ENCODE measurements at places on chromosomes 1 and 21.

DNA sequence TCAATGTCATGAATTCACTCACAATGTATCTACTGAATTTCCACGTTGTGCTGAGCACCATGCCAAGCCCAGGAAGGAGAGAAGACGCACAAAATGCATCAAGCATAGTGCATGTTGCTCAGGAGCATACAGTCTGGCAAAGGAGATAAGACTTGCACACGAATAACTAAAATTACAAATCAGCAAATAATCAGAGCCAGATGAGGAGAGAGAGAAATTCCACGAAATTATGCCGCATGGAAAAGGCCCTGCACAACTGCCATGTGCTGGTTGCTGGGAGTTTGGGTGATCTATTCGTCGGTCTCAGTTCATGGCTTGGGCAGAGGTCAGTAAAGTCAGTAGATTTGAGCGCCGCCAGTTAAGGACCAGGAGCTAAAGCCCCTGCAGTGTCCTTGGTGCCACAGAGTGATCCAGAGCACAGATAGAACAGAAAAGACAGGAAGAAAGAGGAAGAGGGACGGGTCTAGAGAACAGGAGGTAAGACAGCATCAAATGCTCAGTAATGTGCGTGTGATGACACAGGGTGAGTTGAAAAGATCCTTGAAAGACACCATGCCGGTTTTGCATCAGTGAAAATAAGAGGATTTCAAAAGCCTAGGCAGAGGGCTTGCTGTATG lies 55.1 kb upstream of the ZNF281 start:
- no peak for DNase-seq

GRCh38 chr1:107941123-107941522 lies 23.9 kb downstream of the VAV3 start:
- no peak for DNase-seq

- DNase-seq = no peak
Observed at GRCh38 chr1:197526736-197527371, 248.4 kb downstream of the DENND1B start.

DNA sequence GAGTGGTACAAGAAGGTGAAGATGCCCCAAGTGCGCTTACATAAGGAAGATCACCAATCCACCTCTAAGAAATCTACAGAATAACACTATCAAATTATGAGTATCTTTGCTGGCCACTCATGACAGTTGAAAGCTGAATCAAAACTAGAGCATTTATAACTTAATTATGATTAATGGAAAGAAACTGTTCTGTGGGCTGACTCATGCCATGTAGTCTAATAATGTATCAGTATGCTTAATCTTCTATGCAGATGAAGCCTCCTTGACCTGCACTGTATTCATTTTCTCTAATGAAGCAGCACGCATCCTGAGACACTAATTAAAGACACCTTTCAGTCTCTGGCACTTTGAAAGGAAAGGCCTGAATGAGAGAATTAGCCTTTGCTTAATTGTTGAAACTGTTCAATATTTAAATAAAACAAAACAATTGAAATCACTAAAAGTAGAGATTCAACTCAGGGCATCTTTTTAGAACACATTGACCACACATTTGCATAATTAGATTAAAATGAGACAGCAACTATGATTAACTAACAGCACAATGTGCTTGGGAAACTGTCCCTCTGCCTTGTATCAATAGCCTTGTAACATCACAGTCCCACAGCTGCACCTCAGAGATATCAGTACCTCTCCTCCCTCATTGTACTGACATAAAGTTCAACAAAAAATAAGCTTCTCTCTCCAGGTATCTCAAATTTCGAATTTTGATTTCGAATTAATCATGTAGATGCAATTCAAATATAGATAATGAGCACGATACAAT lies 105.6 kb downstream of the NTPCR start:
- no peak for DNase-seq

DNA sequence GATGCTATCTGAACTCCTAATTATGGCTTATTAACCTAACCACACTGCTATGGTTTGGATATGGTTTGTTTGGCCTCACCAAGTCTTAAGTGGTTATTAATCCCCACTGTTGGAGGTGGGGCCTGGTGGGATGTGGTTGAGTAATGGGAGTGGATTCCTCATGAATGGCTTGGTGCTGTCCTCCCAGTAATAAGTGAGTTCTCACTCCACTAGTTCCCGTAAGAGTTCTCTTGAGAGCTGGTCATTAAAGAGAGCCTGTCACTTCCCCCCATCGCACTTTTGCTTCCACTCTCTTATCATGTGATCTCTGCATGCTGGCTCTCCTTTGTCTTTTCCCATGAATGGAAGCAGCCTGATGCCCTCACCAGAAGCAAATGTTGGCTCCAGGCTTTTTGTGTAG lies 328.8 kb downstream of the PLA2G4A start:
- DNase-seq = no peak

DNA sequence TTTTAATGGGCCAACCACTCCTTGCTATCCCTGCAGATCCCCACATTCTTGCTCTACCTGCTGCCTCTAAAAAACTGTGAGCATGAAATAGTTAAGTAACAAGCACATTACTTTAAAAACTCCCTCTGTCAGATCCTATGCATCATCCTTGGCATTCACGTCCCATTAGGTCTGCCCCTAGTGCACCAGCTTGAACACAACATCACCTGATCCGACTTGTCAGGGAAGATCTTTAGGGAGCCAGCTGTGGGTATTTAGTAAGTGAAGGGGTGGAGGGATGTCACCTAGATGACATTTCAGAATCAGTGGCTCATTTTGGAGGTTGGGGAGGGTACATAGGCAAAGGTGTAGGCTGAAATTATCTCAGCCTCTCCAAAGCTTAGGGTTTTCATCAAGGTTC lies 33.5 kb downstream of the RXRG start:
- no peak for DNase-seq

GRCh38 chr1:184590163-184590750 lies 164.4 kb downstream of the EDEM3 start:
- no peak for DNase-seq

DNA sequence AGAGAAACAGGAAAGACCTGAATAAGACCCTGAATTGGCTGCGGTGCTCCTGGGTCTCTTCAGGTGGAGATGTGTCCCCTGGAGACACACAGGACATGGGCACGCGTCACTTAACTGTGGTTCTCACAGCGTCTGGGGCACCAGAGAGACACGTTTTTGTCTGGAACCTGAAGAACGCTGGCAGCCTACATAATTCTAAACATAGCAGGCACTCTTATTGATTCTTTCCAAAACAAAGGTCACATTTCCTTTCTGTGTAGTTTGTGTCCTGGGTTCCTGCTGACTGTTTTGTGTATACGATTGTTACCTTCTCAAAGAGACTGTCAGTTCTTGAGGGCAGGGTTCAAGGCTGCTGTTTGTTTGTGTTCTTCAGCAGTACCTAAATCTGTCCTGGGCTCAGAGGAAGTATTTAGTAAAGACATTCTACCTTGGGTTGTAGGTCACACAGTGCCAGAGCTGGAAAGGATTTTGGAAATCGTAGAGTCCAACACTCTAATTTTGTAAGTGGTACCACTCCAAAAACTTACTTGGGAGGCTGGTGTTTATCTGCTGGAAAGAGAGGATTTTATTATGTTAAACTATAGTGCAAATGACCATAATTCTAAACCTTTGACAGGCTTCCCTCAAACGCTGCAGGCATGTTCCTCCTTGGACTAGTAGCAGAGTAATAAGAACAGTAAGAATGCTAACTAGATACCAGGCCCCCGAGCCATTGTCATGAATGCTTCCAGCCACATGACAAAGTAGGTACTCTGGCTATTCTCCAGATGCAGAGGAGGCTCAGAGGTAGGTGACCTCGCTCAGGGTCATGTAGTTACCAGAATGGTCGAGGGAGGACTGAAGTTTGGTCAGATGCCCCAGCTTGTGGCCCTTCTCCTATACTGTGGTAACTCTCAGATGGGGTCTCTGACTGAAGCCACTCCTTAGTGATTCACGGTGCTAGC lies 164.3 kb downstream of the DHRS3 start:
- no peak for DNase-seq

DNA sequence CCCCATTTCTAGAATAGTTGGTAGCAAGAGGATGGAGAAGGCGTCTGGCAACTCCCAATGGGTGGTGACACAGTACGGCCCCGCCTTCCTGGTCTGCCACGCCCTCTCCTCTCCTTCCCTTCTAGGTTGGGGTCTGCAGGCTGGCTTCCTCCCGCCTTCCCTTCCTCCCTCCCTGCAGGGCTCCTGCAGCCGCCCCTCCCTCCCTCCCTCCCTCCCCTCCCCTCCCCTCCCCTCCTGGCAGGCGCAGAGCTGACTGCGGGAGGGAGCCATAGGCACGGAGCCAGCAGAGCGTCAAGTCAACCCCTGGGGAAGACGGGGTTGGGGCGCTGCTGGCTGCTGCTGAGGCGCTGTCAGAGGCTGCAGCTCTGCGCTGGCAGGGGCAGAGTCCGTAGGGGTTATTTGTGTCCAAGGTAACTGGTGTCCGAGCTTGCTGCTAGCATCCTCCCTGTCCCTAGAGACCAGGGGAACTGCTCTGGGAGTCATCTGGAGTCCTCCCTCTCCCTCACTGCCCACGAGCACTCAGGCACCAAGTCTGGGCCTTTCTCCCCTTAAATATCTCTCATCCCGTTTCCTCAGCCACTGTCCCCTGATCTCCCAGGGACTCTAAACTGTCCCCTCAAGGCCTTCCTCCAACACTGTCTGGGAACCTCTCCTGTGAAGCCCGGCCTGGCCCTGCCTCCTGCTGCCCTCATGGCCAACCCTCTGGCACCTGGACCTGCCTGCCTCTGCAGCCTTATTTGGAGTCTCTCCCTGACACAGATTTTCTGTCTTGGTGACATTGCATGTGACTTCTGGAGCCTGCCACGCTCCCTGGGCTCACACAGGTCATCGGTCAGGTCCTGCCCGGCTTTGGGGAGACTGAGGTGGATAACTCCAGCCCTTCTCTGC lies 57.4 kb upstream of the ACOT11 start:
- no peak for DNase-seq

- DNase-seq = no peak
Observed at GRCh38 chr1:94069919-94070285, 51.0 kb downstream of the ABCA4 start.

DNA sequence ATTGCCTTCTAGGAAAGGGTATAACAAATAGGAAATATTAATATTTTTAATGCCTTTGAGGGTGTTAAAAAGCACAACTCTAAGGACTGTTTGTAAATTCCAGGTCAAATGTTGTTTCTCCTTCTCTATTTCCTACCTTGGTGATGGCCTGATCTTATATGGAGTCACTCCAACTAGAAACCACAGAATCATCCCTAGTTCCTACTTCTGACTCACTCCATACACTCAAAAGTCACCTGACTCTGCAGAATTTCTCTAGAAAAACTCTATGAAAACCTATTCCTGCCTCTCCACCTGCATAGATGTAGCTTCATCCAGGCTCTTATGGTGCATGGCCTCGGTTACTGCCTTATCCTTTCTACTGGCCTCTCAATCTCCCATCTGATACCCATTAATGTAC lies 14.5 kb downstream of the RGS4 start:
- DNase-seq = peak; percentile 19

DNA sequence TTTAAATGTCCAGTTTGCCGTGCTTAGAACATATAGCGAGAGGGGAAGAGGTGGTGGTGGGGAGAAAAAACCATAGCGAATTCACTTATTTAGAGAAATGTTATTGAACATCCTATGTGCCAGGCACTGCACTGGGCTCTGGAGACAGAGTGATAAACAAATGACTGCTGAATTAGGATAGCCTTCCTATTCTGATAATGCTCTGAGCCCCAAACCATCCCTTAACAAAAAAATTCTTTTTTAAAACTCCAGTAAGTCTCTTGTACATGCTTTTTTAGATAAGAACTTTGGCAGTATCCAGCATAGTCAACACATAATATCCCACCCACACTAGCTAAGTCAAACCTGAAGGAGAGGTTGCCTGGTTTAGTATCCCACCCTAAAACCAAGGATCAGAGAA lies 8.5 kb downstream of the SZT2 start:
- DNase-seq = no peak

DNA sequence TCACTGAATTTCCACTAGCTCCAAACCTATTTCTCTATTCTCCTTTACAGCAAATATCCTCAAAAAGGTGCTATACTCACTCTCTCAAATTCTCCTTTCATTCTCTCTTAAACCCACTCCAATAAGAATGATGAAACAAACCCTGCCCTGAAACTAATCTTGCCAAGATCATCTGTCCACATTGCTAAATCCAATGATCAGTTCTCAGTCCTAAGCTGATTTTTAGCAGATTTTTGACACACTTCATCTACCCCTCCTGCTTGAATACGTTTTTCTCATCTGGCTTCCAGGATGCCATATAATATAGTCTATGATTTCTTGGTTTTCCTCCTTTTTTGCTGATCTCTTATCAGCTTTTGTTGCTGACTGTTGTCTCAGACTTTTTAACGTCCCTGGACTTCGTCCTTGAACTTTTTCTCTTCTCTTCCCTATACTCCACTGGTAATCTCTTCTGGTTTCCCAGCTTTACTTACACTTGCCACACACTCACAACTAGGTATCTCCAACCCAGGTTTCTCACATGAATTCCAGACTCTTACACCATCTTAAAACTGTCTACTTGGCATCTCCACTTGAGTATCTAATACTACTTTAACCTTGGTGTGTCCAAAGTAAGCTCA lies 35.3 kb downstream of the RERE start:
- no peak for DNase-seq

DNA sequence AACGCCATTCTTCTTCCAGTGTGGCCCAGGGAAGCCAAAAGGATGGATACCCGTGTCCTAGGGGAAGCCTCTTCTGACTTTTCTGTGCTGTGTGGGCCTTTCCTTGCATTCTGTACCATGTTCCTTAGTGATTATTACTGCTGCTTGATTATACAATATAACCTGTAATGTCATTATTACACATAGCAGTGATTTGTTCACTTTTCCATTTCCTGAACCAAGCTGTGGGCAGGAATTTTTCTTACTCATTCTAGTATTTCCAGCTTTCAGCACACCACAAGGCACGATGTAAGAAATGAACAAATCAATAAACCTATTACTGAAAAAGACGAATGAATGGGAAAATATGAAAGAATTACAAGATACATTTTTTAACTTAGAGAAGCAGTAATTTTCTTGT lies 8.4 kb upstream of the USP33 start:
- DNase-seq = no peak

GRCh38 chr1:205715628-205716027 lies 34.4 kb downstream of the NUCKS1 start:
- DNase-seq = no peak

DNA sequence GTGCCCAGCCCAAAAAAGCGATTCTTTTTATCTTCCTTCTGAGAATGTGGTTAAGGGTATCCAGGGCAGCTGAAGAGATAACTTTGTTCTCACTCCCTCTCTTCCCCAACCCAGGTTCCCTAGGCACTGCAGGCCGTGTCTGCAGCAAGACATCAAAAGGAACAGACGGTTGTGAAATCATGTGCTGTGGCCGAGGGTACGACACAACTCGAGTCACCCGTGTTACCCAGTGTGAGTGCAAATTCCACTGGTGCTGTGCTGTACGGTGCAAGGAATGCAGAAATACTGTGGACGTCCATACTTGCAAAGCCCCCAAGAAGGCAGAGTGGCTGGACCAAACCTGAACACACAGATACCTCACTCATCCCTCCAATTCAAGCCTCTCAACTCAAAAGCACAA lies 11.4 kb downstream of the WNT2B start:
- DNase-seq = no peak

GRCh38 chr1:20284046-20284445 lies 6.6 kb upstream of the VWA5B1 start:
- no peak for DNase-seq

Data from kidney epithelial cell (primary cell).